Smooth muscle cell of the pulmonary artery (primary cell): ENCODE measurements at places on chromosomes 7 and 10. TPM values are rescaled to one million over a fixed set of nuclear protein-coding genes. Genes with fewer than 3 reads are reported as not detected.

SPDYE2B gene
- not detected in 2 replicates for total RNA-seq

HOXA6 gene
- 1.4 TPM in 1 of 2 replicates, not detected in the other for total RNA-seq

AGMO gene
- 0.10 and 5.5 TPM in 2 replicates for total RNA-seq

NPTX2 gene
- total RNA-seq = 3.3 and 5.1 TPM in 2 replicates

CH25H gene
- total RNA-seq = 0.20 and 0.78 TPM in 2 replicates

EN2 gene
- not detected in 2 replicates for total RNA-seq

MARVELD1 gene
- total RNA-seq = 46.2 and 47.6 TPM in 2 replicates

PDK4 gene
- 0.30 and 3.6 TPM in 2 replicates for total RNA-seq

RASSF4 gene
- total RNA-seq = 6.2 and 14.2 TPM in 2 replicates

TMEM130 gene
- 0.36 and 1.0 TPM in 2 replicates for total RNA-seq

ATOH7 gene
- total RNA-seq = 0.07 TPM in 1 of 2 replicates, not detected in the other

DDX50 gene
- total RNA-seq = 50.5 and 56.9 TPM in 2 replicates

RBM20 gene
- 2.4 and 5.1 TPM in 2 replicates for total RNA-seq

PILRA gene
- 0.26 TPM in 1 of 2 replicates, not detected in the other for total RNA-seq

EVX1 gene
- total RNA-seq = not detected in 2 replicates

DEPP1 gene
- 88.6 and 142 TPM in 2 replicates for total RNA-seq

PRLHR gene
- not detected in 2 replicates for total RNA-seq

PPP1R9A gene
- 0.07 and 0.78 TPM in 2 replicates for total RNA-seq

AGAP3 gene
- total RNA-seq = 31.9 and 61.6 TPM in 2 replicates

HACD1 gene
- 12.2 and 50.0 TPM in 2 replicates for total RNA-seq

GIMAP2 gene
- total RNA-seq = 0.43 and 1.7 TPM in 2 replicates

NCF1 gene
- total RNA-seq = not detected in 2 replicates

MTG1 gene
- 19.9 and 29.1 TPM in 2 replicates for total RNA-seq

SPDYE5 gene
- total RNA-seq = not detected in 2 replicates

PON1 gene
- total RNA-seq = not detected in 2 replicates

FLNC gene
- 324 and 363 TPM in 2 replicates for total RNA-seq

CCDC126 gene
- total RNA-seq = 8.3 and 8.7 TPM in 2 replicates

SYT15 gene
- 0.17 and 0.20 TPM in 2 replicates for total RNA-seq

GPR26 gene
- total RNA-seq = not detected in 2 replicates

ANLN gene
- total RNA-seq = 11.5 and 27.8 TPM in 2 replicates

ZNF804B gene
- total RNA-seq = not detected in 2 replicates

SFTPA1 gene
- total RNA-seq = not detected in 2 replicates

KCND2 gene
- total RNA-seq = 0.46 and 4.9 TPM in 2 replicates

ACTR3C gene
- total RNA-seq = 0.13 and 0.63 TPM in 2 replicates

ACHE gene
- total RNA-seq = 0.07 and 0.13 TPM in 2 replicates

LRRC61 gene
- total RNA-seq = 0.26 and 0.36 TPM in 2 replicates

RHOBTB1 gene
- total RNA-seq = 13.7 and 15.8 TPM in 2 replicates

CROT gene
- 13.4 and 14.9 TPM in 2 replicates for total RNA-seq

SGCE gene
- 43.2 and 116 TPM in 2 replicates for total RNA-seq

NME8 gene
- not detected in 2 replicates for total RNA-seq

MALRD1 gene
- total RNA-seq = 0.07 and 0.85 TPM in 2 replicates

TMEM139 gene
- total RNA-seq = 0.23 TPM in 1 of 2 replicates, not detected in the other

TMEM213 gene
- not detected in 2 replicates for total RNA-seq

LBX1 gene
- not detected in 2 replicates for total RNA-seq

OR2A42 gene
- total RNA-seq = 0.03 TPM in 1 of 2 replicates, not detected in the other

PLPP4 gene
- 1.2 and 4.3 TPM in 2 replicates for total RNA-seq

BHLHA15 gene
- 0.26 and 1.4 TPM in 2 replicates for total RNA-seq

CYP2W1 gene
- not detected in 2 replicates for total RNA-seq

IFIT1B gene
- total RNA-seq = 0.03 TPM in 1 of 2 replicates, not detected in the other

RBP3 gene
- total RNA-seq = not detected in 2 replicates

CFAP69 gene
- total RNA-seq = 10.6 and 13.4 TPM in 2 replicates

AGK gene
- 20.5 and 21.3 TPM in 2 replicates for total RNA-seq

WNT8B gene
- not detected in 2 replicates for total RNA-seq

CALHM3 gene
- total RNA-seq = not detected in 2 replicates
